AML-193 (cell line): ENCODE measurements at places on chromosomes 6 and 20.

DNA sequence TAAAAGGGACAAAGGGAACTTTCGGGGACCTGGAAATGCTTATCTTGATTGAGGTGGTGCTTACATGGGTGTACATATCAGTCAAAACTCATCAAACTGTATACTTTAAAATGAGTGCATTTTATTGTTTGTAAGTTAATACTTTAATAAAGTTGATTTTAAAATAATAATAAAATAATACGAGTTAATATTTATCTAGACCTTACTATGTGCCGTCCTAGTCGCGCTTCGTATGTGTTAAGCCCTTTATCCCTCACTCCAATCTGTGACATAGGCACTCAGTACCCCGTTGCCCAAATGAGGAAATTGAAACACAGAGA lies 47.5 kb downstream of the PDYN start:
- DNase-seq, result no peak

- peak; percentile 82 for DNase-seq
These were observed 45.3 kb upstream of the SMIM8 start for GRCh38 chr6:87277123-87277522.

DNA sequence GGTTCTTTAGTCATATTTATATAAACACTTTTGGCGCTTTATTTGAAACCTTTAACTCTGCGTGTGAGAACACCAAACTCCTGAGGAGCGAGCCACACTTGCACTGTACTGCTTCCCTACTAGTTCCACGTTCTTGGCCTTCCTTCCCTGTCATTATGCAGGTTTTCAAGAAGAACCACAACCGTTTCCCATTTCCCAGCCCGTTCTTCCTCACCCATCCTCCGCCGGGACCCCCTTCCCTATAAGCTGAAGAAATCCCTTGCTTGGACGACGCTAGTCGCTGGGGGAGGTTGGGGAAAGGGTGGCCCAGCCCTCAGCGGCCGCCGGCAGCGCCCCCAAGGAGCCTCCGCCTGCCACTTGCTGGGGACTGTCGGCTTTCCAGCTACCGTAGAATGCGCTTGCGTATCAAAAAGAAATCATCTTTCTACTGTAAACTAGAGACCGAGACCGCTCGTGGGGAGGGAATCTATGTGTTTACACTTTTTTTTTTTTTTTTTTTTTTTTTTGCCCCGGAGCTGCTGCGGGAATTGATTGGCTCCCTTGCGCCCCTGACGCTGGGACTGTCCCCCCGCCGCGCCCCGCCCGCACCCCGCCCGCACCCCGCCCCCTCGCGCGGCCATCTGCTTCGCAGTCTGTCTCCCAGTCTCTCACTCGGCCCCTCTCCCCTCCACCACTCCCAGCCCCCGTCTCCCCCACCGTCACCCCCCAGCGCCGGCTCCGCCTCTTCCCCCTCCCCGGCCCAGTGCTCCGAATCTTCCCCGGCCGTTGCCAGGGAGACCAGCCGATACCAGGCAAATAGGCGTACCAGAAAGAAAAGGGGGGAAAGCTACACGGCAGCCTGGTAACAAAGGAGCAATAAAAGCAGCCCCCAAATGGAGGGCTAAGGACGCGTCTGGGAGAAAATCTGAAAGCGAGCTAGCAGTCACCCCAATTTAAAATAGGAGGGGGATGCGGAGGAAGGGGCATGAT lies 2.3 kb upstream of the MARCKS start:
- no peak for DNase-seq

DNA sequence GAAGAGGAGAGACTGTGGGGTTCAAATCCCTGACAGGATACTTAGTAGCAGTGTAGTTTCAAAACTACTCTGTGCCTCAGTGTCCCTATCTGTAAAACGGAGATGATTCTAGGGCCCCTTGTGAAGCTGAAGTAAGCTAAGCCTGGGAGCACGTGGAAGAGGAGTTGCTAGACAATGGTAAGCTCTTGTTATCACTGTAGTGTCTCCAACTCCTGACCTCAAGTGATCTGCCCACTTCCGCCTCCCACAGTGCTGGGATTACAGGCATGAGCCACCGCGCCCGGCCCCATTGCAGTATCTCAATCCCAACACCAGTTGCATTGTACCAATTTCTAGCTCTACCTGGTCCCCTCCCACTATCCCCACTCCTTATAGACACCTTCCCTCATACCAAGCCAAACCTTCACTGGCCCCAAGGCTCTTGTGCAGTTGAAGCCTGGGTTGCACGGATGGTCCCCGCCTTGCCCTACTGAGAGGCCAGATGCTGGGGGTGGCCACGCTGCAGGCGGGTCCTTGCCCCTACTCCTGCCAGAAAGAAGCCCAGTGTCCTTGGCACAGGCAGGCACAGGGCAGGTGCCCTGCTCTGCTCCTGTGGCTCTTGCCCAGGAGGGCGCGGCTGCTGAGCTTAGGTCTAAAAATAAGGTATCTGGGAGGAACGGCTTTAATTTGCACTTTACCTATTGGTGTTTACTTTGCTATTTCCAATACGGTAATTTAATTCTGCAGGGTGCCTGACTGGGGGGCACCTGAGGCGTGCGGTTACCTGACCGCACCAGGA lies 118.1 kb downstream of the VEGFA start:
- DNase-seq, result no peak

- DNase-seq, result no peak
These were observed 61.5 kb upstream of the FNDC1 start for GRCh38 chr6:159107451-159108260.

DNA sequence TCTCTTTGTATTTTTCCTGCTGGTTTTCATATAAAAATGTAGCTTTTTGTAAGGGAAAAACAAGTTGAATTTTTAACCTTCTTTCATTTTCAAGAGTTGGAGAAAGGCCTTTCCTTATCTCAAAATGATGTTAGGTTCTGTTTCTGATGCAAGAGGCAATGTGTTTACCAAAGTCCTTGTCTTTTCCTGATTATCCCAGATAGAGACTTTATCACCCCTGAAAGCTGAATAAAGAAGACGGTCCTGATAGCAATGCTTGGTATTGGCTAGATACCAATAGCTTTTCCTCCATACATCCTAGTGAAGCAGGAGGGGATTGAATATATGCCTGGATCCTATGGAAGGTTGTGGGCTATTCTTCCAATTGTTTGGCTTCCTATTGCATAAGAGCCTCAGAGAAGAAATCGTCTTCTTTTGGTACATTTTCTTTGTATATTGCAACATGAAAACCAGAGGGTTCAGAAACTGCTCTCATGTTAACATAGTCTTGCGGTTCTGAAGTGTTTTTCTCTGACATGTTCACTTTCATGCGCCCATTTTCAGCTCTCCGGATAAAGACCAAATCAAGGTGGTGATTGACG lies 5.5 kb downstream of the PNLDC1 start:
- no peak for DNase-seq
